Heart right ventricle (tissue), 16 donors: ENCODE measurements at places on chromosomes 11 and 22. TPM values are rescaled to one million over a fixed set of nuclear protein-coding genes. Genes with fewer than 3 reads are reported as not detected.
A peak's percentile ranks its signal among the peaks of the same experiment; 100 is the strongest.

The LYVE1 gene
- 48.3 TPM for total RNA-seq

DNA sequence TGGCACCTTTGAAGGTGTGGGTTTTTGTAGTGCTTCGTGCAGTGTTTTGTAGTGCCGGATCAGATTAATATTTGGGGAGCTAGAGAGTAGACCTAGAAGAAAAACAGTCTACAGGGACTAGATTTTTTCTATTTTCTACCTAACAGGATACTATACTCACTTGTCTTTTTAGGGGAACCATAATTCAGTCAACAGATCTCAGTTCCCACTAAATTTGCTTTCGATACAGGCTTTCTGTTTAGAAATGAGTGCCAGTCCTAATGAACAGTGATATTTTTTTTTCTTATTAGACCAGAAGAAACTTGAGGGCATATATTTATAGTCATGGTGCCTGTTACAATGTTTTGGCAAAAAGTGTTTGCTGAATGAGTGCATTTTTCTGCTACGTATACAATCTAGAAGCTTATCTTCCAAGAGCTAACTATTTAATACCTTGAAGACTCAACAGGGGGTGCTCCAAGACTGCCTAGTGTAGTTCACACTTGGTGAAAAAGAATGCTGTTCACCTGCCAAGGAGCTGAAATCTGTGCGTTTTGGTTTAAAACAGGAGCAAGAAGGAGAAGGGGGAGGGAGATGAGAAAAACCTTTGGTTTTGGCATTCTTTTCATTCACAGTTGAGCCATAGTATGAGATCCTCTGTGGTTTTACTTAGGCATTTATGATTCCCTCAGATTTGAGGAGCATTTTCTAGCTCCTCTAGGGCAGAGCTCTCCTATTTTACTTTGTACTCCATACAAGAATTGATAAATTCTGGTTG lies 44.9 kb upstream of the VSTM5 start:
- no peak for DNase-seq

- DNase-seq, result no peak
Observed at GRCh38 chr22:43449831-43450225, 38.0 kb downstream of the MPPED1 start.

- no peak for DNase-seq
Observed at GRCh38 chr11:94851864-94852636, 83.9 kb downstream of the AMOTL1 start.

DNA sequence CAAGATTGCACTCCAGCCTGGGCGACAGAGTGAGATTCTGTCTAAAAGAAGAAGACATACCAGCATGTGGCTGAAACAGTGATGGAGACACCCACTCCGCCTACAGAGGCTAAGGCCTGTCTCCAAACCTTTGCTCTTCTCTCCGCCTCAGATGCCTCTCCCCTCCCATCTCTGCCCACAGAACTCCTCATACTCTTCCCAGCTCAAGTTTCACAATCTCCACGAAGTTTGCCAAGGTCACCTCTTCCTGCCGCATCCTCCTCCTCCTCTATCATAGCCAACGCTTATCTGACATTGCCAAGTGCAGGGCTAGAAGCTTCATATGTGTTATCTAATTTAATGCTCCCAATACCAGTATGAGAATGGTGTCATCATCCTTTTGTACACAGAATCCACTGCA lies 25.9 kb upstream of the FBLN1 start:
- no peak for DNase-seq

- DNase-seq, result no peak
Observed at GRCh38 chr22:43879901-43880540, 11.8 kb downstream of the PNPLA5 start.

GRCh38 chr11:134223836-134224709 lies at the start of the genes NCAPD3 and VPS26B:
NCAPD3 (minus strand) TSS chr11:134223967; CDS start chr11:134223926, 41 bp downstream.
VPS26B (plus strand) TSS chr11:134224671; CDS start chr11:134225123, 452 bp downstream.
- DNase-seq, result peak; percentile 96

- peak; percentile 67 for DNase-seq
Observed at GRCh38 chr11:124762105-124762623, at the start of gene ESAM. ESAM (minus strand) TSS chr11:124762290; CDS start chr11:124762154, 136 bp downstream.

The OR51B4 gene
- not detected for total RNA-seq

DNA sequence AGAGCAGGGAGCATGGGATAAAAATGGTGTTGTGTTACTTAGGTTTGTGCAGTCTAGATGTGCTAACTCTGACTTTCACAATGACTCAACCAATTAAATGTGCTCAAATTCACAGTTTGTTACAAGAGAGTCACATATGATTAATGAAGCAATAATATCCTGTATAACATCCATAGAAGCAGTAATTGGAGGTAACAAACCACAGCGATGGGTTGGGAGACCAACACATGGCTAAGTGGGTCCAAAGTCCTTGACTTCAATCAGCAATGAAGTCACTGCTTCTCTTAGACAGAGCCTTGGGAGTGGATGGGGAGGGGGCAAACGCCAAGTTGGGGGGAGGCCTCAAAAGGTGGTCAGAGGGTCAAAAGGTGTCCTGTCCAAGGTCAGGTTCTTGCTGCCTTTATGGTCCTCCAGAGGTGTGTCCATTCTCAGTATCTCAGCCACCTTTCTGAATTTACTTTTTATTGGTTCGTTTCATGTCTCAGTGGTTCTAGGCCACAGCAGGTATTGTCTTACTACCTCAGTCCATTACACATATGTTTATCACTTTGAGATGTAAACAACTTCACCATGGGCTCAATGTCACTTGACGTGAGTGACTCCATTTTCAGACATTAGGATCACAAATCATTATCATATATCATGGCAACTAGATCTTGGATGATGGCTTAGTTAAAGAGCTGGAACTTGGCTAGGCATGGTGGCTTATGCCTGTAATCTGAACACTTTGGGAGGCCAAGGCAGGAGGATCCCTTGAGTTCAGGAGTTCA lies 32.4 kb downstream of the SLN start:
- DNase-seq, result no peak

The RBMXL2 gene
- total RNA-seq, result not detected

DNA sequence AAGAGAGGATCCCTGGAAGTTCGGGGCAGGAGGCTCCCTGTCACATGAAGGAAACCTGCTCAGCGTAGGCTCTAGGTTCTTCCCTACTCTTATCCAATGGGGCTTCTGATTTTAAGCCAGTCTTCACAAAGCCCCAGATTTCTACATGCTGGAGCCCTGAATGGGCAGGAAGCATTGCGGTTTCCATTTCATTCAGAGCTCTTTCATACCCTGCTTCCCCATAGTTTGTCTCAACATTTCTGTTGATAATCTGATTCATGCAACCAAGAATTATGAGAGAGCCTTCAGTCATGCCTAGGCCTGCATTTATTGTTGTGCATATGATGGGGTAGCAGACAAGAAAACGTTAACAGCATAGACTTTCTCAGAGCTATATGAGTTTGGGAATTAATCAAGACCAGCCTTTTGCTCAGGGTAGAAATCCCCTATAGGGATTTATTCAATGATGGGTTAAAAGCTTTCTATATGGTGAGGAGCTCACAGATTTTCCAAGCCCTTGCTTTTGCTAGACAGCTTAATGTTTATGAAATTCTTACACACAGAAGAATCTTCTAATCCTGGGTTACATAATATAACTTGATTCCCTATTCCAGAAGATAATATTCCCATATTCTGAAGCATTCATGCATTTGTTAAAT lies 15.9 kb downstream of the OR51B4 start:
- DNase-seq, result no peak

The BLID gene
- not detected for total RNA-seq

- DNase-seq, result peak; percentile 54
Observed at GRCh38 chr11:73236854-73237253, 18.8 kb downstream of the P2RY2 start.

The DPAGT1 gene
- 17.0 TPM for total RNA-seq

- DNase-seq, result no peak
Observed at GRCh38 chr22:22109693-22110466, 127.3 kb upstream of the TOP3B start.

DNA sequence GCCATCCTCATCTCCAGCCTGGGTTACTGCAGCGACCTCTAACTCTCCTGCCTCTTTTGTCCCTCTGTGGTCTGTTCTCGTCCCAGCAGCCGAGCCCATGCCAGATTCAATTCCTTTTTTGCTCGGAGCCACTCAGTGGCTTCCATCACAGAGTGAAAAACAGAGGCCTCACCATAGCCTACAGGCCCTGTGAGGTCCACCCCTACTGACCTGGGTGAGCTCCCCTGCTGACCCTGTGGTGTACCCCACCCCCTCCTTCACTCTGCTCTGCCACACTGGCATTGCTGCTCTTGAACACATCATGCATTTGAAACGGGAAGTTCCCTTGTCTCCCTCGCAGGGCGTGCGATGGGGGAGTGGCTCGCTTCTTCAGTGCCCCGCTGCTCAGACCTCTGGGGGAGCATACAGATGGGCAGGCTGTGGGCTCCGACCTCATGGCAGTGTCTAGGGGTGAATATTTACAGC lies 2.1 kb downstream of the AIP start:
- no peak for DNase-seq
